Brain (organoid and tissue), 16 donors: ENCODE measurements at places on chromosomes 5 and 9.

DNA sequence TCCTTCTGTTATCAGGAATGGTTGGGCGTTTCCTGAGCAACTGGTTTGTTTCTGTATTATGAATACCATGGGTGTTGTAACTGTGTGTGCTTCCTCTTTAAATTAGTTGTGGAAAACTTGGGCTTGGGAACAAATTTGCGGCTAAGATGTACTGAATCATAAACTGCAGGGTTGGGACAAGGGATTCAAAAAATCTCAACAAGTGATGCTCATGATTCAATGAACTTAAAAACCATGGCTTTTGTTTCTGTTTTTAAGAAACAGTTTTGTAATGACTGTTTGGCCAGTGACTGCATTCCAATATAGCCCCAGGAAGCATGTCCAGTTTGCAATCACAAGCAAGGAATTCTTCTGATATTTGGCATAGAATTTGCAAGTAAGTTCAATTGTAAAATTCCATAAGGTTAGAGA is 657.5 kb upstream of the WWC1 start:
- no peak for DNase-seq

- no peak for DNase-seq
Observed at GRCh38 chr5:116848954-116849581, 274.4 kb upstream of the SEMA6A start.

GRCh38 chr5:138610918-138611677 is 35.9 kb upstream of the HSPA9 start:
- peak; percentile 96 for DNase-seq

DNA sequence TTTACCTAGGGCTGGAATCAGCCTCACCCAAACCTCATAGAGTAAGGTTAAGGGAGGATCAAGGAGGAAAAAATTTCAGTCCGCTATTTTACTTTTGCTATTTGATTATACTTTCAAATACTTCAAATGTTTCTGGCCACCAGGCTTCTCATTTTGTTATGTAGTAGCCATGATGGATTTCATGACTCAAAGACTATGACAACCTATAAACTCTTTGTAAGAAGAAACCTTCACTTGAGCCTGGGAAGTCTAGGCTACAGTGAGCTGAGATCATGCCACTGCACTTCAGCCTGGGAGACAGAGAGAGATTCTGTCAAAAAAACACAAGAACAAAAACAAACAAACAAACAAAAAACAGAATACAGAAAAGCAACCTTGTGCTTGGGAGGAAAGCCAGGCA is 293.6 kb upstream of the TNC start:
- no peak for DNase-seq

GRCh38 chr9:34505370-34506120 is 17.2 kb downstream of the ENHO start:
- no peak for DNase-seq

GRCh38 chr5:87137283-87137682 is 130.4 kb upstream of the RASA1 start:
- no peak for DNase-seq

DNA sequence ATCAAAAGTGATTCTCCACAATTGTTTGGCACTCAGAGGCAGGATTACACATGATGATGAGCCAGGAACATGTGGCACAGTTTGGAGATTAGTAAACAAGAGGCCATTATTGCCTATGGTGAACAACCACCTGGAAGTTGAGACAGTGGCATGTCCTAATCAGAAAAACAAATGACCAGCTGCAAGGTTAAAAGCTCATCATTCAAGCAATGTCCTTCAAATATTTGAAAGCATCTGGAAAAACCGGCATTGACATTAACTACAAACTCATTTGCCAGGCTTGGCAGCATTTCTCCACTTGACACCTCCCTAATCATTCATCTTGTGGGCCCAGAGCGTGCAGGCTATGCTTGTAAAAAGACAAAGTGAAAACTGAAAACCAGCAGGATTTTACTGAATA is 80.6 kb upstream of the MEGF10 start:
- DNase-seq = peak; percentile 30

- no peak for DNase-seq
Observed at GRCh38 chr5:172920447-172920849, 38.8 kb upstream of the RPL26L1 start.

DNA sequence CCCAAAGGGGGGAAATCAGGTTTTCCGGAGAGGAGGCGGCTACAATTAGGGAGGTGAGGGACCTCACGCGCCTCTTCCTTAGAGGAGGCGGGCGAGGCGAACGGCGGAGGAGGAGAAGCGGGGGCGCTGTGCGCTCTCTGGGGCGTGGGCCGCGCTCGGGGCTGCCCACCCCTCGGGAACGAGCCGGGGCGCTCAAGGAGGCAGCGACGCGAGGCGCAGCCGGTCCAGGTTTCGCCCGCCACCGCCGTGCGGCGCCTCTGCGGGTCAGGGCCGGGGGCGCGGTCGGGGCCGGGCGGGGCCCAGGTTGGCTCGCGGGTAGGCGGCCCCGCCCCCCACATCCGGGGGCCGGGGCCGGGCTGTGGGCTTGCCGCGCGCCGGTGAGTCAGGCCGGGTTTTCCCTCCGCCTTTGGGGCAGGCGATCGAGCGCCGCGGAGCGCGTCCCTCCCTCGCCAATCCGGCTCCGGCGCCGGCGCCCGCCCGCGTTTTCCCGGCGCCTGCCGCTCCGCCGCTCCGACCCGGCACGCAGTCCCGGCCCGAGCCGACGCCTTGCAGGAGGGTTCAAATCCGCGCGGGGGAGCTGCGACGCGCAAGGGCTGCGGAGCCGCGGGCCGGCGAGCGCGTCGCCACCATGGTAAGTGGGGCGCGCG is at the start of gene N4BP3:
Gene N4BP3, plus strand, starts transcription at position 392 of the 647 bp plus-strand sequence. CDS start 6,052 bp downstream, outside the sequence.
- DNase-seq = peak; percentile 87

- no peak for DNase-seq
Observed at GRCh38 chr9:121364886-121365285, 5.2 kb downstream of the STOM start.

DNA sequence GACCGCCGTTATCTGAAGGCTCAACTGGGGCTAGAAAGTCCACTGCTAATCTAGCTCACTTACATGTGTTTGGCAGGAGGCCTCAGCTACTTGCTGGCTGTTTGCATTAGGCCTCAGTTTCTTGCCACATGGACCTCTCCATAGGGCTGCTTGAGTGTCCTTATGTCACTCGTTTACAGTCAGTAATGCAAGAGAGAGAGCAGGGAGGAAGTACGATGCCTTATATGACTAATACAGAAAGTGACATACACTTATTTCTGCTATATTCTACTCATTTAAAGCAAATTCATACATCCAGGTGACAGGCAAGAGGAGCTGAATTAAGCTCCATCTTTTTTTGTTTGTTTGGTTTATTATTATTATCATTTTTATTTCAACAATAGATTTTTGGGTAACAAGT is 179.6 kb downstream of the LURAP1L start:
- no peak for DNase-seq

DNA sequence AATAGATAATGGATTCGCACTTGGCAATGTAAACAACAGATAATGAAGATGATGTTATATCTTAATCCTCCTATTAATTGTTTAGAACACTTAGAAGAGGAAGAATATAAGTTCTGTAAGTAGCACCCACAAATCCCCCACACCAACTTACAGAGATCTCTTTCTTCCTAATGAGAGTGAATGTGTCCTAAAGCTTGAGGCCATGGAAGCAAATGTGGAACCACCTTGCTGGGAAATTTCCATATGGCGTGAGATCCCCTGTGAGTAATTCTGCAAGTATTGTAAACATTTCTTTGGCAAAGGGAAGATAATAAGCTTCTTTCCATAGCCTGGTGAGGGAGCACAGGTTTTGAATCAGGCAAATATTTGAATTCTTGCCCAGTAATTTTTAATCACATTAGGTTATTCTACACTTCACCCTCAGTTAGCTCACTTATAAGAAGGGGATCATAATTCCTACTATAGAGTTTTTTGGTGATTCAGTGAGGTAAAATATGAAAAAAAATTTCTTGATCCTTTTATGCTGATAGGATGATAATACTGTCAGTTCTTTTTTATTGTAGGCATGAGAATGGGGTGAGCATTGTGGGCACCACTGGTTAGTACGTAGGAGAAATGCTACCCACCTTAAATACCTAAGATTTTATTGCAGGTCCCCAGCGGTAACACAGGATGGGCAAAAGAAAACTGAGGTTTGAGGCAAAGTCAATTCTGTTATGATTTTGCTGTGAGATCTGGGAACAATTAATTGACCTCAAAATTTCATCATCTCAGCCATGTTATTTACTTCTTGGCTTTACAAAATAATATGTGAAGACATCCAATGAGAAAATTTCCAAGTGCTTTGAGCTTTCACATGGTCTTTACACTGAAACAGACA is 574.8 kb downstream of the PSAT1 start:
- no peak for DNase-seq
